ENCODE measurements at places on chromosomes 13 and 19. TPM values are rescaled to one million over a fixed set of nuclear protein-coding genes. Genes with fewer than 3 reads are reported as not detected.

The AMER2 gene
- total RNA-seq = 99.9 TPM

The PCDH8 gene
- 34.6 TPM for total RNA-seq

The CALR3 gene
- total RNA-seq = not detected

The FUT1 gene
- 10.8 TPM for total RNA-seq

The WDR18 gene
- total RNA-seq = 33.7 TPM

All from diencephalon (tissue), 1 donor.